ENCODE measurements at places on chromosomes 2 and 18.

- no peak for DNase-seq
Observed at GRCh38 chr2:6444514-6444913, 421.2 kb downstream of the CMPK2 start.

DNA sequence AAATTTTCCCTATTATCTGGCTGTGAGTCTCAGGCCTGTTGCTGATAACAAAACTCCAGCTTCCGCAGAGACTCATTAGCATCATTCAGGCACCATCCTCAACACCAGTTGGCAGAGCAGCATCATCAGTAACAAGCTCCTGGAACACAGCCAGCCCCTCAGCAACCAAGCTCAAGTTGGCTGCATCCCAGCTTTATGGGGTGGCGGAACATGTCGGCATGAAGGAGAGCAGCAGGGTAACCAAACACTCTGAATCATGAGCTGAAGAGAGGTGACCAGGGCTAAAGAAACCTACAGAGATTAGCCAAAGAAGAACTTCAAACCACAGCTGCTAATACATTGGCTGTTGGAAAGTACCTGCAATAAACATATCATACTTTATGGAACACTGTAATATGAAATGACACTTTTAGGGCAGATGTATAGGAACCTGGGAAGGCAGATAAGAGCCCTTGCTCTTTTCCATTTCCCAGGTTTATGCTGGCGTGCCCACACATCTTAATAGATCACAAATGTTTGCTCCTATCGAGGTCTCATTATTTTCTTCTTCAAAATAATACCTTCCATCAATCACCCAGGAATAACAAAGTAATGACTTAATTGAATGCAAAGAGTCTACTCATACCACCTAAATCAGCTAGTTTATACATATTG, 63.8 kb downstream of the PDE11A start:
- no peak for DNase-seq

DNA sequence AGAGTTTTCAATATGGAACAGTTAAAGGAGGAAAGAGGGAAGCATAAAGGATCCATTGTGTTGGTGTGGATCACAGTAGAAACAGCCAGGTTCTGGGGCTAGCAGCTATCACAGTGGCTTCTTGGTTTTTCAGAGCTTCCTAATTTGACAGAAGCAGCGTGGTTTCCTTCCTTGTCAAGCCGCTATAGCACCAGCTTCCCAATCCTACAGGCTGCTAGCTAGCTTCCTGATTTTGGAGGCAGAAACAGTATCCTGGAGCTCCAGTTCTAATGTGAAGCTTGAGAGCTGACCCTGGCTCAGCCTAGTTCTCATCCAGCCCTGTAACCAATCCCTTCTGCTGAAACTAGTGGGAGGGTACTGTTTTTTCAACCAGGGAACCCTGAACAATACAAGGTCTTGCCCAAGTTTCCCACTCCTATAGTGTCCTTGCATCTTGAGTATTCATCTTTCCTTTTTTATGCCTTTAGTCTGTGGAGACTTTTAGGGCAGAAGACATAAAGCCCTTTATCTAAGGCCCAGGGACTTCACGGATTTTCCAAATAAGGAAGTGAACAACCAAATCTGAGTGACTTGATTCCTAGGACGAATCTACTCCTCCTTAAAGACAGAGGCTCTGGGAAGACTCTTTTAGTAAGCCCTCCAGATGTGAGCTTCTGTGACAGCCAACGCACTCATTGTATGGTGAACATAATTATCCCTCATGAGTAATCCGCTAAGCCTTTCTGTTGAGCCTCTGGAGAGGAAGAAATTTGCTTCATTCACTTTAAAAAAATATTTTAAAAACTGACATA, 33.8 kb downstream of the CCDC93 start:
- no peak for DNase-seq

DNA sequence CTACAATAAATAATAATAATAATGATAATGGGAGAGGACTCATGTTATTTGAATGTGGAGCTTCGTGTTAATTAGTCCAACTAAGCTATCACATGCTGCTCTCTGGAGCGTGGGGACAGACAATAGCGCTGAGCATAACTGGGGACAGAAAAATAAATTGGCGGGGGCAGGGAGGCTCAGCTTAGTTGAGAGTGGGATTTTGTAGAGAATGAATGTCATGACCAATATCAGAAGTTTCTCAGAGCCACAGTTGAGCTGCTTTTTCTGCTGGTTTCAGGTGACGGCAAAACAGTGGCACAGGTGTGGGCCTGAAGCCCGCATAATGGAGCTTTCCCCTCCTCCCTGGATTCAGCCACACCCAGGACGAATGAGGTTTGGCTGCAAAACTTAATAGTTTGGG, 111.1 kb upstream of the CAB39 start:
- no peak for DNase-seq

DNA sequence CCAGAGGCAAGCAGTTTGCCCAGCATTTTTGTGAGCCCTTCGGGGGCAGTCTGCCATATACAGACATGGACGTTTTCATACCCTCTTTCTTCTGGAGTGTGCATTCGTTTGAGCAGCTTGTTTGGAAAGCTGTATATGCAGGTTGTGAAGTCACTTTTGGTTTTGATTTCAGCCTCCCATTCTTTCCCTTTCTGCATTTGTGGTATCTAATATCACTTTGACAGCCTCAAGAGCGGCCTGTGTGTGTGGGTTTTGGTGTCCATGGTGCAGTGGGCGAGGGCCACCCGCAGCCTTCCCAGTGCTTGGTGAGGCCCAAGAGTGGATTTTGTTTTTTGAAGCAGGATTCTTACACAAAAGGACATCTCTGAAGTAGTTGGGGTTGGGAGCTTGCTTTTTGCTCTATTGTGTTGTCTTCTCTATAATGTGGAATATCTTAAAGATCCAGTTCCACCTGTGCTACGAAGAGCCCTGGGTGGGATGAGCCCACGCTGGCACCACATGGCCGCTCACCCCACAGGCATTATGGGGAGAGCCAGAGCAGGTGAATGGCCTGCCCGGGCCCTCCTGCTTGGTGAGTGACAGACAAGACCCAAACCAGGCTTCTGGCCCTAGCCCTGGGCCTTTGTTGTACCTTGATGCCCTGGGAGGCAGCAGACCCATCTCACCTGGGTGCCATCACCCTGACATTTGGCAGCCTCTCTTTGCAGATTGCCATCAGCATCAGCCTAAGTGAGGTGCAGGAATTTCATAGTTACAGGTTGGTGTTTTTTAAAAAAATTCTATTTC, 29.5 kb downstream of the INPP4A start:
- DNase-seq = no peak

DNA sequence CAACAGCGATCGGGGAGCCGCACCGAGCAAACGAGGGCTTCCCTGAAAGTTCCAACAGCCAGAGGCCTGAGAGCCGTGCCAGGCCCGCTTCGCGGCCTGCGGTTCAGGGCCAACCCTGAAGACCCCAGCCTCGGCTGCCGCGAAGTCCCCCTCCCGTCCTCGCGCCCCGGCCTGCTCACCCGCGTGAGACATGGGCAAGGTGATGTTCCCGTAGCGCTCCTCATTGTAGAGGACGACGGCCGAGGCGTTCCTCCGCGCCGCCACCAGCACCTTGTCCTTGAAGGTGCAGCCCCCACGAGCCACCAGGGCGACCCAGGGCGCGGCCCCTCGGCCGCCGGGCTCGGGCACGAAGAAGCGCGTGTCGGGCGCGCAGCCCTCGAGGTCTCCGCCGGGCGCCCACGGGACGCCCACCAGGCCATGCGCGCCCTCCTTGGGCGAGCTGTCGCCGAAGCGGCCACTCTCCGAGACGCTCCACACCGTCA, 510 bp downstream of the RNF149 start:
- no peak for DNase-seq

GRCh38 chr2:120783371-120783791, 47.7 kb downstream of the GLI2 start:
- DNase-seq = no peak

- DNase-seq = no peak
Observed at GRCh38 chr2:3960106-3960505, 256.7 kb downstream of the DCDC2C start.

- no peak for DNase-seq
Observed at GRCh38 chr2:13539296-13539695, 822.6 kb downstream of the TRIB2 start.

DNA sequence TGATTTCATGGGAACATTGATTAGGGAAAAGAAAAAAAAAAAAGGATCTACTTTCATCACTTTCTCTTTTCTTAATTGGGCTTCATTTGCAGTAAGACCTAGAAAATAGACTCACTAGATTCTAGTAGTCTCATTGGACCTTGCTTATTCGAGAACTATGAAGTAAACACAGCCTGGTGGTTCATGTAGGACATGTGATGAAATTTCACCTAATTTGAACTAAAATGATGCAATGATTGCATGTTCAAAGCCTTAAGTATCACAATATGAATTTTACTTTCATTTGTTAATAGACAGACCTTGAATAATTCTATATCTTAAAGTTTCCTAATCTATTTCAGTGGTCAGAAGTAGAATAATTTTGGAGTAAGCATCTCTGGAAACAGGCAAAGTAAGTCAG, 688.9 kb upstream of the NRXN1 start:
- DNase-seq = no peak

- no peak for DNase-seq
Observed at GRCh38 chr2:38702413-38702812, 36.5 kb downstream of the GALM start.

GRCh38 chr18:35624146-35624545, 42.6 kb downstream of the GALNT1 start:
- DNase-seq = no peak
